ENCODE measurements at places on chromosomes 12 and 14. TPM values are rescaled to one million over a fixed set of nuclear protein-coding genes. Genes with fewer than 3 reads are reported as not detected.

DNA sequence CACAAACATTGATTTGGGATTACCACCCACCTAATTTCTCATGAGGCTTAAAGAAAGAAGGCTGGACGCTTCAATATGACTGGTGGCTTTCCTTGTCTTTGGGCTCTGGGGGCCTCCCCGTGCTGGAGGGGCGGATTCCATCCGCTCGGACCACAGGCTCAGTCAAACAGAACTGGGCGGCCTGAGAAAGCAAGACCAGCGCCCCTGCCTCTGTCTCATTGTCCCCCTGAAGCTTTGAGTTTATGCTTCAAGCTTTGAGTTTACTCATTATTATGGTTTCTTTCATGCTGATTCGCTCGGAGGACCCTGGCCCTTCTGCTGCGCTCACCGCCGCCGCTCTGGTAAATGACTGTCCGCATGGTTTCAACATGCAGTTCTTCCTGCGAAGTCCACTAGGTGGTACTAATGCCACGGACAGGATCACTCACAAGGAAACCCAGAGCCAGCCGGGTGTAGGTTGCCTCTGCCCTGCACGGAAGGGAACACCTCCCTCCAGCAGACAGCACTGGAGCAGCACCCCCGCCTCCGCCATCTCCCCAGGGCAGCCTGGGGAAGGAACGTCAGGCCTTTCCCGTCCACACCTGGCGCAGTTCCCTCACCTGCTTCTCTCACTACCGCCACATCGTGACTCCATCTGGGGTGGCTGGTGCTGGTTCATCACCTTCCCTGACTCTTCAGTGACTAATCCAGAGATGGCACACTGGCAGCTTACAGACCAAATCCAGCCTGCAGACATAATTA is 13.2 kb upstream of the TIGAR start:
- DNase-seq = peak; percentile 86

- DNase-seq = no peak
Measured at GRCh38 chr14:75047506-75047905, 3.8 kb downstream of the MLH3 start.

GRCh38 chr12:122908915-122909314 is 13.0 kb upstream of the VPS37B start:
- no peak for DNase-seq

Gene PPP1R1A
- not detected for total RNA-seq

DNA sequence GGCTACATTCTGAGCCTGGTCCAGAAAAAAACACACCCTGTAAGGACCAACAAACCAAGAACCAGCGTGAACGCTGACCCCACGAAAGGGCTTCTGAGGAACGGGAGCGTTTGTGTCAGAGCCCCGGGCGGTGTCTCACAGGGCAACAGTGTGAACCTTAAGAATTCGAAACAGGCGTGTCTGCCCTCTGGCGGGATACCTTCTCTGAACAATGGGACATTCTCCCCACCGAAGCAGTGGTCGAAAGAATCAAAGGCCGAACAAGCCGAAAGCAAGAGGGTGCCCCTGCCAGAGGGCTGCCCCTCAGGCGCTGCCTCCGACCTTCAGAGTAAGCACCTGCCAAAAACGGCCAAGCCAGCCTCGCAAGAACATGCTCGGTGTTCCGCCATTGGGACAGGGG is 7.9 kb downstream of the DACT1 start:
- no peak for DNase-seq

GRCh38 chr12:86389949-86390348 is 133.8 kb upstream of the MGAT4C start:
- no peak for DNase-seq

Gene SPATA7
- total RNA-seq = 4.0 TPM

- DNase-seq = no peak
Measured at GRCh38 chr12:120261951-120262851, 3.3 kb downstream of the PXN start.

- peak; percentile 65 for DNase-seq
Measured at GRCh38 chr12:26789731-26790644, 43.0 kb downstream of the ITPR2 start.

DNA sequence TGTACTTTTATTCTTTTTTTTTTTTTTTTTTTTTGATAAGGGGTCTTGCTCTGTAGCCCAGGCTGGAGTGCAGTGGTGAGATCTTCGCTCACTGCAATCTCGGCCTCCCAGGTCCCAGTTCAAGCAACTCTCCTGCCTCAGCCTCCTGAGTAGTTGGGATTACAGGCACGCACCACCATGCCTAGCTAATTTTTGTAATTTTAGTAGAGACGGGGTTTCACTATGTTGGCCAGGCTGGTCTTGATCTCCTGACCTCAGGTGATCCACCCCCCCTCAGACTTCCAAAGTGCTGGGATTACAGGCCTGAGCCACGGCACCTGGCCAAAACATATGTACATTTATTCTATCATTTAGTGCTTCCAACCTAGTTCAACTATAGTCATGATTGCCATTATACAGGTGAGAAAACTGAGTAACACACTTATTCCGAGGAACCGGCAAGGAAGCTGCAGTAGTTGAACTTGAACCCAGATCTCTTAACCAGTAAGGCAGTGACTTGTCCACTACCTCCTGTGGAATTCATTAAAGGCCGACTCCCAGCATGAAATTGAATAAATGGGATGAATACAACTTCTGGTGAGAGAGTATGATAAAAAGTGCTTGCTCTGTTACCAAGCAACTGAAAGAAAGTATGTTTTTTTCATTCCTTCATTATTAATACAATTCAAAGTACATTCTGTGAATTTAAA is 755 bp upstream of the ATF7IP start:
- no peak for DNase-seq

Gene INHBE
- 0.41 TPM for total RNA-seq

Gene GARIN6
- total RNA-seq = not detected

- no peak for DNase-seq
Measured at GRCh38 chr12:114368685-114369452, 37.1 kb downstream of the TBX5 start.

GRCh38 chr14:100131181-100131580 is 28.3 kb downstream of the DEGS2 start:
- DNase-seq = peak; percentile 85

DNA sequence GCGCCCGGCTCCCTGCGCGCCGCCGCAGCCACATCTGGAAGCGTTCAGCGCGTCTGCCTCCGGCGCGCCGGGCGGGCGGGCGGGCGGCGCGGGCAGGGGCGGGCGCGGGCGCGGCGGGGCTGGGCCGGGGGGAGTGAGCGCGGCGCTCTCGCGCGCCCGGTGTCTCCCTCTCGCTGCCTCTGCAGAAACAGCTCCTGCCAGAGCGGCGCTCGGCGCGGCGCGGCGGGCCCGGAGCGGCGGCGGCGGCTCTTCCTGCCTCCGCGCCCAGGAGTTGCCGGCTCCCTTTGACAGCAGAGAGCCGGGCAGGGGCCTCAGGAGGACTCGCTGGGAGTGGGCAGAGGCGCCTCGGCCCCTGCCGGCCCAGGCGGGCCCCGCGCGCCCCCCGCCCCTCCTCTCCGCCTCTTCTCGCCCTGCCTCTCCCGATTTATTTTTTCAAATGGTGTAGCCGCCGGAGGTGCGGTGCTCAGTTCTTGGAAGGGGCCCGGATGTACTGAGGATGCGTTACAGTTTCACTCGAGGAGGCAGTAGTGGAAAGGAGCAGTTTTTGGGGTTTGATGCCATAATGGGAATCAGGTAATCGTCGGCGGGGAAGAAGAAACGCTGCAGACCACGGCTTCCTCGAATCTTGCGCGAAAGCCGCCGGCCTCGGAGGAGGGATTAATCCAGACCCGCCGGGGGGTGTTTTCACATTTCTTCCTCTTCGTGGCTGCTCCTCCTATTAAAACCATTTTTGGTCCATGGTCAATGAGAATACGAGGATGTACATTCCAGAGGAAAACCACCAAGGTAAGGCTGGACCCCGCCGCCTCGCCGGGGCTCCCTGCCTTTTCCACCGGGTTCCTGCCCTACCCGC is at the start of gene CACNA1C:
TSS of gene CACNA1C (plus strand) at position 162 of the 853 bp plus-strand sequence. CDS start at position 738, 576 bp downstream.
- no peak for DNase-seq

Gene NPC2
- total RNA-seq = 141 TPM

DNA sequence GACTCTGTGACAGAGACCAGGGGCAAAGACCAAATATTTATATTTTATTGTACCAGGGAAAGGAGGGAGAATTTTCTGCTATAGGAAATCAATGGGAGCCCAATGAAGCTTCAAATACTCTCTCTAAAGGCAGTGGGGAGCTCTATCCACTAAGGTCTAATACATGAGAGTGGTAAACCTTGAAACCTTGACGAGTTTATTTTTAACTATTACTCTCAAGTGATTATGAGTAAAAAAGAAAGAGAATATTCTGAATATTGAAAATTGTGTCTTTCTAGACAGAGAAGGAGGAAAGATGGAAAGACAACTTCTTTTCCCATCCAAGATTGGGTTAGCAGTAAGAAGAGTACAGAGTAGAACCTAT is 1722.1 kb upstream of the SEL1L start:
- DNase-seq = no peak

DNA sequence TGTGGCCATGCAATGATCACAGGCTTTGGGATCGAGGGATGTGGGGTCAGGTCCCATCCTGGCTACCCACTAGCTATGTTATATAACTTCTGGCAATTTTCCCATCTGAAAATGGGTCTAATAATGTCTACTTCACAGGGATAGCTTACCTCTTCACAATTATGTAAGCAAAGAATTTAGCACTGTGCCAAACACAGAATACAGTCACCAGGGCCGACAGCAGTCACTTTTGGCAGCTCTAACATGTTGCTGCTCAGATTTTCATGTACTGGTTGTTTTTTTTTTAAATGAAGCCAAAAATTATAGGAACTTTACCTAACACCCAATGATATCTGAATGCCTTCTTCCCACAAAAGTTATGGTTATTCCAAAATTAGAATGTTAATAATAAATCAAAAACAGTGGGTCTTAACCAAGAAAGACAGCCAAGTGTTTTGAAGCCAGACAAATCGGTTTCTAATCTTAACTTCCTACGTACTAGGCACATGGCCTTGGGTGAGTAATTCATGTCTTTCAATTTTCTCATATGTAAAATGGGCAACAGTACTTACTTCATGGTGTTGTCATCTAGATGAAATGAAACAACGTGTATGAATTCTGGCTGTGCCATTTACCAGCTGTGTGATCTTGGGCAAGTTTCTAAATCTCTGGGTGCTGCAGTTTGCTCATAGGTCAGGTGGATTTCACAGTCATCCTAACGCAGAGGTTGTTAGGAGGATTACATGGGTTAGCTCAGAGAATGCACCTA is 13.0 kb upstream of the PCED1B start:
- no peak for DNase-seq

DNA sequence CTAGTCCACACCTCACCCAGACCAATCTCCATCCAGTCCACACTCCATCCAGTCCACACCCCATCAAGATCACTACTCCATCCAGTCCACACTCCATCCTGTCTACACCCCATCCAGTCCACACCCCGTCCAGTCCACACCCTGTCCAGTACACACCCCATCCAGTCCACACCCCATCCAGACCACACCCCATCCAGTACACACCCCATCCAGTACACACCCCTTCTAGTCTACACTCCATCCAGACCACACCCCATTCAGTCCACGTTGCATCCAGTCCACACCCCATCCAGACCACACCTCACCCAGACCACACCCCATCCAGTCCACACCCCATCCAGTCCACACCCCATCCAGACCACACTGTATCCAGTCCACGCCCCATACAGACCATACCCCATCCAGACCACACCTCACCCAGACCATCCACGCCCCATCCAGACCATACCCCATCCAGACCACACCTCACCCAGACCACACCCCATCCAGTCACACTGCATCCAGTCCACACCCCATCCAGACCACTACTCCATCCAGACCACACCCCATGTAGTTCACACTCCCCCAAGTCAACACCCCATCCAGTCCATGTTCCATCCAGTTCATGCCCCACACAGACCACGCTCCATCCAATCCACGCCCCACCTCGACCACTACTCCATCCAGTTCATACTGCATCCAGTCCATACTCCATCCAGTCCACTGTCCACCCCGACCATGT is 116.6 kb upstream of the RTL1 start:
- no peak for DNase-seq

- DNase-seq = no peak
Measured at GRCh38 chr12:89083491-89083890, 268.8 kb downstream of the DUSP6 start.

GRCh38 chr12:2284857-2285256 is 232.1 kb downstream of the CACNA1C start:
- peak; percentile 77 for DNase-seq

DNA sequence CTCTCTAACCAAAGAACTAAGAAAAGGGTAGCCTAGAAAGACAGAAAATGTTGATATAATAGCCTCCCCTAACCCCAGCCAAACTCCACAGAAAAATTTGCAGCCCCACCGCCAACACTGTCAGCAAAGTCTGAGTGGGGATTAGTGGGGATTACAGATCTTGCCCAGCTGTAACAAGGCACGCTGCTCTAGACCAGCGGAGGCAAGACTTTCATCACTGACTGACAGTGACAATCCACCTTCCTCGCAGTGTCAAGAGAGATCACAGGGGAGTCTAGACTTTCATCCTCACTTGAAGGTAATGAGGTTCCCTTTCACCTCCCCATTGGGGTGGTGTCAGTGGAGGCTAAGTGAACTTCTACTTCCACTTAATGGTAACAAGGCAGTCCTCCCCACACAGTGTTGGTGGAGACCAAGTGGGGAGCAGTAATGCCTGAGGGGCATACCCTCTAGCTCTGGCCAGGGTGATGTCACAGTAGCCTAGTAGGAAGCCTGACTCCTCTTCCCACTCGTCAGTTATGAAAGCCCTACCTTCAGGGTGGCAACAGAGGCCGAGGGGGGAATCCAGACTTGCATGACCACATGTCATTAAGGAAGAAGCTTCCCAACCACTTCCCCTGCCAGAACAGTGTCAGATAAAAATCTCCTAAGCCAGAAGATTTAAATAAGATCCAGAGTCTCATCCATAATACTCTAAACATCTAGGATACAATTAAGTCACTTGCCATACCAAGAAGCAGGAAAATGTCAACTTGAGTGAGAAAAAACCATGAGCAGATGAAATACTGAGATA is 91.7 kb upstream of the RASSF8 start:
- no peak for DNase-seq

Gene CLEC7A
- not detected for total RNA-seq

DNA sequence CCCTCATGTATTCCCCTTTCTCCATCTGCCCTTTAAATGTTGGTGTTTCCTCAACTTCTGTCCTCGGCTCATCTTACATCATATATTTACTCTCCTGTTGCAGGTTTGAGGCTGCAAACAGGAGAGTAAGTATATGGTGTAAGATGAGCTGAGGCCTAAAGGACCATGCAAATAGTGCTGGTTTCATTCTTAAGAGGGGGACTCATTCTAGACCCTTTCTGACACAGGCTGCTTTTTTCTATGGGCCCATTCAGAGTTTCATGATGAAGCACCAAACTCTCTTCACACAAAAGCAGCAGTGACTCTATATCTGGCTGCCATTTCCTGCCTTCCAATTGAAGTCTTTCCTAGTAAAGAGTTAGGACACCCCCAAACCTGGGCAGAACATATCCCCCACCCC is 218.5 kb downstream of the PHLDA1 start:
- no peak for DNase-seq

Gene C12orf56
- total RNA-seq = not detected

DNA sequence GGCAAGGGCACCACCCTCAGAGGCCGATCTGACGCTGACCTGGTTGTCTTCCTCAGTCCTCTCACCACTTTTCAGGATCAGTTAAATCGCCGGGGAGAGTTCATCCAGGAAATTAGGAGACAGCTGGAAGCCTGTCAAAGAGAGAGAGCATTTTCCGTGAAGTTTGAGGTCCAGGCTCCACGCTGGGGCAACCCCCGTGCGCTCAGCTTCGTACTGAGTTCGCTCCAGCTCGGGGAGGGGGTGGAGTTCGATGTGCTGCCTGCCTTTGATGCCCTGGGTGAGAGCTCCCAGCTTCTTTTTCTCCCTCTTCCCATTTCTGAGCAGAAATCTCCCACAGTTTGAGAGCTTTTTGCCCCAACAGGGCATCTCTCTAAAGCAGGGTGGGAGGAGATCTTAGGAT is 1.8 kb downstream of the OAS1 start:
- no peak for DNase-seq

Gene EPYC
- not detected for total RNA-seq

Gene OTUB2
- 2.3 TPM for total RNA-seq
